ENCODE measurements at places on chromosomes 5 and 9.

DNA sequence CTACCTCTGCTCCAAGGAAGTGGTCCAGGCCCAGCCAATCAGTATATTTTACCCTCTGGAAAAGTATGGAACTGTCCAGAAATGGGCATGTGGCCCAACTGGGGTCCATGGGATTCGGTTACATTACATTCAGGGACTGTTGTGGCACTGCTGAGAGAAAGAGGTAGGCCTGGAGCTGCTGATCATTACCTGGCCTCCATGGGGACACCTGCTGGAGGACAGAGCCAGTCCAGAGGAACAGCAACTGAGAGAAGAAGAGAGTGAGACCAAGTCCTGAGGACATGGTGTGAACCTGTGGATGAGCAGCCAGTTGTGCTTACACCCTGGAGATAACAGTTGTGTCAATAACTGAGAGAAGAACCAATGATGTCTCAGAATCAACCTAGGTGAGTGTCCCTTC, 48.2 kb downstream of the HMHB1 start:
- peak; percentile 9 for DNase-seq

DNA sequence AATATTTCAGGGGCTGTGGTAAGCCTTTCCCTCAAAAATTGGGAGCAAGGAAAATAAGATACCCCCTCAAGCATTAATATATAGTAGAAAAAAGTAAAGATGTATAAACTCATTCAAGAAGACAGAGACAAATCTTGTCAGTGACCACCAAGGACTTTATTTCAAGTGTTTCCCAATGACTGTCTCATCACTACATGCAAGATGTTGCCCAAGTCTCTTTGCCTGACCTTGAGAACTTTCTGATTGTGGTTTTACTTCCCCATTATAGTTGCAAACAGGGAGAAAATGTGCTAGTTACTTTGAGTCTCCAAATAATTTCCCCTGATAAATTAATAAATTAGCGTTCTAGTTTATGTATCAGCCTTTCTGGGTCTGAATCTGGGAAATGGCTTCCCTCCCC, 4.0 kb upstream of the SLC46A2 start:
- DNase-seq, result no peak

GRCh38 chr5:137146402-137146890, 352.7 kb downstream of the SPOCK1 start:
- no peak for DNase-seq

DNA sequence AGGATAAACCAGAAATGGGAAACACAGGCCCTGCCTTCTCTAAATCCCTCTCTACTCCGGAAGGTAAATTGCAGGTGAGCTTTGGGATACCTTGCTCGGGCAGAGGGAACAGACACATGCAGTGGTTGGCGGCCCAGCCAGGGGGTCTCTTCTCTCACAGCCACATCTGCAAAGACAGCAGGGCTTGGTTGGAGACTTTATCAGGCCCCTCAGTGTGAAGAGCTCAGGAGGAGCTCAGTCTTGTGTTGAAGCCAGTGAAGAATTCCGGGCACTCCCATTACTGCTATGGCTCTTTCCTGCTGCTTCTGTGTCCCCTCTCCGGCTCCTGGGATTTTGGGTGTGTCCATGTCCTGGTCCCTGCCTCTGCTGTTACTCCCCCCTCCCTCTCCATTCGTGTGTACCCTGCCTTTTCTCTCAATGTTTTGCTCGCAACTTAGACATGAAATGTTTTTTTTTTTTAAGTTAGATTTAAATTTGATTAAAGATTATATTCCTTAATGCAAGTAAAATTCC, 99.8 kb downstream of the TRIO start:
- no peak for DNase-seq

GRCh38 chr9:130022566-130023143, 20.3 kb downstream of the FNBP1 start:
- no peak for DNase-seq

- no peak for DNase-seq
These were observed 1.0 kb upstream of the CRB2 start for GRCh38 chr9:123354806-123355508.

DNA sequence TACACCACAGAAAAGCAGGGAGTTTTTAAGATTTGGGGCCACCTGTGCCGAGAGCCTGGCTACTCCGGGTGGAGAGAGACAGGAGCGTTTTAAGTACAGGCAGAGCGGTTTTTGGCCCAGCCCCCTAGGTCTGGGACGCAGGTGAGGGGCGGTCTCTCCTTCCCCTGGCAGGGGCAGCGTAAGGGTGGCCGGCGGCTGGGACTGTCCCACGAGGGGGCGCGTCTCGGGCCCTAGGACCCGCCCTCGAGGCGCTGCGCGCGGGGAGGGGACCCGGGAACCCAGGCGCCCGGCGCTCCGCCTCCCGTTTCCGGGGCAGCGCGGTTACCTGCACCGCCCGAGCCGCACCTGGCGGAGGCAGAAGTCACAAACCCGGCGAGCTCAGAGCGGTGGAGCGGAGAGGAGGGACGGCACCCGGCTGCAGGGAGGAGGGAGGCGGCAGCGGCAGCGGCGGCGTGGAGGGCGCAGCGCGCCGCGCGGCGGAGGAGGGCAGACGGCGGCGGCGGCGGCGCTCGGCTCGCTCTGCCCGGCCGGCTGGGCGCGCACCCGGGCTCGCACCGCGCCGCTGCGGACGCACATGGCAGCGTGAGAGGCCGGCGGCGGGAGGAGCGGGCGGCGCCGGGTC, at the start of gene WWC1:
Gene WWC1, plus strand, starts transcription at position 304 of the 622 bp plus-strand sequence. CDS start 508 bp downstream, outside the sequence.
- DNase-seq, result peak; percentile 87

DNA sequence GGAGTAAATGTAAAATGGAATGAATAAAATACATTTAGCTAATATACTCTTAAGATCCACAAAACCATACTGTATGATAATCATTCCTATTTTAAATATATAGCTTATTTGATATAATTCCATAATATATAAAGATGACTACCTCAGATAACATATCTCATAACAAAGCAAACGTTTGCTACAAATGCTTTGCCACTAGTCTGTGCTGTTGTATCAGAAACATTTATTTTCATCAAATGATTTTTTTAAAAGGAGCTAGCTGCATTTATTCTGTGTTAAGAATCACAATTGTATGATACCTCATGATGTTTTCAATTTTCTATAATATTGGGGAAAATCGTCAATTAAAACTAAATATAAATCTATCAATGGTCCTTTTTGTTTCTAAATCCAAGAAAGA, 567.2 kb downstream of the PTPRD start:
- DNase-seq, result no peak

DNA sequence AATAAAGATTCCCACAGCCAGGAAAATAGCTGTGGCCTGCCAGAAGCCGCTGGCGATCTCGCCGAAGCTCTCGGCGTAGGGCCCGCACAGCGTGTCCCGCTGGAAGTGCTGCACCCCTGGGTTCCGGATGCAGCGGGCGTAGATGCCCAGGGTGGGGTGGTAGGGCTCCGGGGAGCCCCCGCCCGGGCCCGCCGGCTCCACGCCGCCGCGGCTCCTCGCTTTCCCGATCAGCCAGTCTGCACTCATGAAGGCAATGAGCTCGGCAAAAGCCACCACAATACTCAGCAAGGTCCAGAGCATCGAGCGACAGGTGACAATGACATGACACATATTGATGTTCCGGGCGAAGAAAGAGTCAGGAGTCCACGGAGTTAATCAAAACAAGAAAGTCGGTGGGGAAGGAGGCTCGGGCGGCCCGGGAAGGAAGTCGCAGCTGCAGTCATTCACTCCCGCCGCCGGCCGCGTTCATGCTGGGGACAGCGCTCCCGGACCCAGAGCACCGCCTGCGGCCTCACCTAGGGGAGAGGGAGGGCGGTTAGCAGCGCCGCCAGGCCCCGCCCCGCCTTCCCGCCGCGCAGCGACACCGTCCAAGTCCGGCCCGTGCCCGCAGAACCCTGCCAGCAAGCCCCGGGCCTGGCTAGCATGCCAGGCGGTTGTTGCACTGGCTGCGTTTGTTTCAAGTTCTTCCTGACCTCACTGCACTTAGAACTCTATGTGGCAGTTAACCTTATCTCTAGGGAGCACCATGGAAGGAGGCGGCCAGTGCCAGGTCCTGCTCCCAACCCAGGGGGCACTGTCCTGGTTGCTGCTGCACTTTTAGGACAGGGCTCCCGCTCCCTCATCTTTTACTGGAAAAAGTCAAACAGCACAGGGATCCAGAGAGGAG, 138.4 kb downstream of the LHFPL2 start:
- no peak for DNase-seq

- DNase-seq, result no peak
These were observed 77.1 kb upstream of the CNTLN start for GRCh38 chr9:17057729-17058128.

DNA sequence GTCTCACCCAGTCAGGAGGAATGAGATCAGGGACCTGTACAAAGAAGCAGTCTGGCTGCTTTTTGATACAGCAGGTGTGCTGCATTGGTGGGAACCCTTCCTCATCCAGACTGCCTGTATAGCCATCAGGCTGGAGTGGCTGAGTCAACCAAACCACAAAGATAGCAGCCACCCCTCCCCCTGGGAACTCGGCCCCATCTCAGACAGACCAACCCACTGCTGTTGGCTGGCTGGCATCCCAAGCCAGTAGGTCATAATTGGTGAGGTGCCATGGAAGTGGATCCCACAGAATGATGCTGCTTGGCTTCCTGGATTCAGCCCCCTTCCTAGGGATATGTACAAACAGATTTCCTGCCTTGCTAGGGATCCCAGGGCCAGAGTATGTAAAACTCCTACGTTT, 60.9 kb downstream of the YTHDC2 start:
- DNase-seq, result no peak

GRCh38 chr9:87694236-87694755, 31.6 kb upstream of the CTSL start:
- no peak for DNase-seq

DNA sequence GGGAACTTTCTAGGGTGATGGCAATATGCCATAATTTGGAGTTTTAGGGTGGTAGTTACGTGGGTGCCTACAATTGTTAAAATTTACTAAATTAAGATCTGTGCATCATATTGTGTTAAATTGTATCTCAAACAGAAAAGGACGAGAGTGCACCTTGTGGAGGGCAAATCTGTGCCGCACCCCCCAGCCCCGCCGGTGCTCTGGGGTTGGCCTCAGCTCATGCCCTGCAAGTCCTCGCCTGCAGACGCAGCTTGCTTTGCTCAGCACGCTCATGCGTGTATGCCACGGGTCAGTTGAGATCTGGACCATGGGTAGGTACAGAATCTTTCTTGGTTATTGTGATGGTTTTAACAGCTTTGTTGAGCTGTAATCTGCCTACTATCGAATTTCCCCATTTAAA, 33.7 kb upstream of the FCN1 start:
- DNase-seq, result no peak

Measured in WERI-Rb-1 (cell line).